ENCODE measurements at places on chromosomes 3 and 15.

DNA sequence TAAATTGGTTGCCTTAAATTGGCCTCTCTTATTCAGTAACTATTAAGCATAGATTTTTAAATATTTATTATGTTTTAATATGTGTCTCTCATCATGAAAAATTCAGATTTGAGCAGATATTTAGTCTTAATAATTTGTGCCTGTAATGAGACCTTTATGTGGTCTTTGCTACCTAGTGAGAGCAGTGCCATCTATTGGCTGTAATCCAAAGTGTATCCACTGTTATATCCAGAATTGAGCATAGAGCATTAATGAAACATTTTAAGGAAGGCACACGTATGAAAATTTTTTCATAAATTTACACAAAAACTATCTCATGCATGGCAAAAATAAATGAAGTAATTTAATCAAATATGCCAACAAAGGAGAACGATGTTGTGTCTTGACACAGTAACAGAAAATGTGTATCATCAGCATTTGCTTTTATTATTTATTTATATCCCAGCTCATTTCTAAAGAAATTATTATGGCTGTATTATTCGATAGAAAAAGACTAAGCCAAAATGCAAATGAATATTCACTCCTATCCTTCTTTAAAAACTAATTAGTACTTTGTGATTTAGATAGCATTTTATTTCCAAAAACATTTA, 203.5 kb downstream of the RSRC1 start:
- no peak for DNase-seq

DNA sequence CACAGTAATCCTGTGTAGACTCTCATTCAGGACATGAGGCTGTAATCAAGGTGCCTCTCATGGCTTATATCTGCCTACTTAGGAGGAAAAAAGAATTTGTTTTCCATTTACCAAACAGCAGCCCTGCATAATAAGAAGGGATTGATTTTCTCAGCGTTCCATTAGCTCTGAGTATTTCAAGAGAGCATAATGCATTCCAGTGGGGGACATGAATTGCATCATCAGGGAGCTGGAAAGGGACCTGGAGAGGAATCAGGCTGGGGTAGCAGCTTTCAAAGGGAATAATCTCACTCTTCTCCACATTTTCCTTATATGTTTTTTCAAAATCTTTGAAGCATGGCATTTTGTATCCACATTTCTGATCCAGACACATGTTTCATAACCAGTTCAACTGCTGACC, 150.6 kb upstream of the ANKRD28 start:
- DNase-seq: no peak

- DNase-seq: no peak
These were observed 428.2 kb upstream of the IL12A start for GRCh38 chr3:159560214-159560979.

- DNase-seq: no peak
These were observed 25.4 kb upstream of the LIMD1 start for GRCh38 chr3:45568848-45569762.

- DNase-seq: peak; percentile 62
These were observed 33.9 kb downstream of the MYO5C start for GRCh38 chr15:52261498-52262242.

GRCh38 chr15:62115847-62116246, 49.1 kb downstream of the C2CD4A start:
- no peak for DNase-seq

GRCh38 chr3:30752970-30753369, 141.5 kb downstream of the GADL1 start:
- no peak for DNase-seq

- DNase-seq: no peak
These were observed 131.9 kb upstream of the PROK2 start for GRCh38 chr3:71916747-71917369.

- DNase-seq: no peak
These were observed 24.0 kb upstream of the CSTA start for GRCh38 chr3:122301063-122301462.

GRCh38 chr3:127748754-127749327, 73.5 kb downstream of the MGLL start:
- DNase-seq: no peak

DNA sequence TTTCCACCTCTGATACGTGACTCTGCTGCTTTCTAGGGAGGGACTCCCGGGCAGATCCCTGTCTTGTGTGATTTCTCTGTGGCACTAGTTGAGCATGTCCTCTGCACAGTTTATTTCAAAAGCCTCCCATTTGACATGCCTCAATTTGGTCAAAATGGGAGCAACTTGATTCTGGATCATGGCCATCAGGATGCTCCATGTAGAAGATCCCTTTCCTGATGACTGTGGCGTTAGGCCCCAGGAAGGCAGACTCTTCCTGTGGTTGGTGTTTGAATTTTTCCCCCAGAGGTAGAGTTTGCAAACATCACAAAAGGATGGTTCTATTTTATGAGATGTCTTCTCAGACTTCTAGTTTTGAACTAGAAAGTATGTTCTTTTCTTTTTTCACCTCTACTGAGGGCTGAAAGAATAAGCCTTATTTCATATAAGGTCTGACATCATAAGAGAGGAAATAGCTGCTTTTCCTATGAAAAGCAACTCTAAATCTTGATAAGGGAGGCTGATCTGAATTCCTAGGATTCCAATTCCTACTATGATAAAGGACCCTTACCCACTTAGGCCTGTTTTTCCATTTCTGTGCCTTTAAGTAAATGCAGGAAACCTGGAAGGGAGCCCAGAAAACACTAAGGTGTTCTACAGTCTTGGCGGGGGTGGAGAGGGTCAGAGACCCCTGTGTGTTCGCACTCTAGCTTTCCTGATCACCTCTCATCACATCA, 243.8 kb upstream of the CHRM5 start:
- no peak for DNase-seq

- no peak for DNase-seq
These were observed 98.7 kb downstream of the PLD1 start for GRCh38 chr3:171711461-171712170.

DNA sequence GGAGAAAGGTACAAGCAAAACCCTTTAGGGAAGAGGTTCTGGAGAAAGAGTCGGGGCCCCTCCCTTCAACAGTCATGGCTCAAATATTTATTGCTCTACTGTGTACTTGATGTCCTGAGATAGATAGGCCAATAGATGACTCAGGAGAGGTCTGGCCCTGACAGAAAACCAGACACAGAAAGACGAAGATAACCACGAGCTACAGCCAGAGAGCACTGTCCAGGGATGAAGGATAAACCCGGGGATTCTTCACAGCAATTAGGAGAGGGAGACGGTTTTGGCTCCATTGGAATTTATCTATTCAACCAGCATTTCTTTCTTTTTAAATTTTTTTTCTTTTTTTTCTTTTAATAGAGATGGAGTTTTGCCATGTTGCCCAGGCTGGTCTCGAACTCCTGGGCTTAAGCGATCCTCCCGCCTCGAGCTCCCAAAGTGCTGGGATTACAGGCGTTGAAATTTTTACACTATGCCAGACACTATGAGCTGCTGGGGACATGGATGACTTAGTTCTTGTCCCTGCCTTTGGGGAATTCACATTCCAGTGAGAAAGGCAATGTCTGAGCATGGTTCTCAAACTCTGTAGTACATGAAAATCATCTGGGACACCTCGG, 4.6 kb upstream of the CIDEC start:
- DNase-seq: no peak

DNA sequence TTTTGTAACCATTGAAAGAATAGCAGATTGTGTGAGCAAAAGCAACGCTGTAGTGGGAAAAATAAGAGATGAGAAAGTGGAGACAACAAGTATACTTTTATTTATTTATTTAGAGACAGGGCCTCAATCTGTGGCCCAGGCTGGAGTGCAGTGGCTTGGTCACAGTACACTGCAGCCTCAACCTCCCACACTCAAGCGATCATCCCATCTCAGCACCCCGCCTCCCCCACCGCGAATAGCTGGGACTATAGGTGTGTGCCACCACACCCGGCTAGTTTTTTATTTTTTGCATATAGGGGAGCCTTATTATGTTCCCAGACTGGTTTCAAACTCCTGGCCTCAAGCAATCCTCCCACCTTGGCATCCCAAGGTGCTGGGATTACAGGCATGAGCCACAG, 1.6 kb upstream of the GLCE start:
- DNase-seq: no peak

All from left hindlimb (tissue), 1 donor.